ENCODE measurements at places on chromosomes 7 and 10. TPM values are rescaled to one million over a fixed set of nuclear protein-coding genes. Genes with fewer than 3 reads are reported as not detected.

HOXA9 gene
- 7.0 TPM for total RNA-seq

NME8 gene
- not detected for total RNA-seq

DNAJB6 gene
- 179 TPM for total RNA-seq

GPR158 gene
- total RNA-seq, result not detected

IFIT1B gene
- not detected for total RNA-seq

AP5Z1 gene
- total RNA-seq, result 37.7 TPM

DPP6 gene
- total RNA-seq, result not detected

ARMC3 gene
- total RNA-seq, result not detected

LIPK gene
- total RNA-seq, result not detected

TLX1 gene
- total RNA-seq, result not detected

SFRP5 gene
- not detected for total RNA-seq

PAOX gene
- total RNA-seq, result 9.9 TPM

CPA5 gene
- not detected for total RNA-seq

GDF2 gene
- not detected for total RNA-seq

ACTL6B gene
- not detected for total RNA-seq

GRID2IP gene
- total RNA-seq, result not detected

OPN4 gene
- not detected for total RNA-seq

IDI2 gene
- not detected for total RNA-seq

JAKMIP3 gene
- total RNA-seq, result 0.16 TPM

XRCC2 gene
- total RNA-seq, result 6.8 TPM

AMPH gene
- not detected for total RNA-seq

JAZF1 gene
- total RNA-seq, result 36.6 TPM

ELMO1 gene
- total RNA-seq, result not detected

HPSE2 gene
- not detected for total RNA-seq

SPDYE3 gene
- total RNA-seq, result not detected

ITIH5 gene
- 16.3 TPM for total RNA-seq

TMEM176B gene
- not detected for total RNA-seq

GUSB gene
- total RNA-seq, result 70.8 TPM

ADD3 gene
- total RNA-seq, result 107 TPM

Measured in SJSA1 (cell line).